Stimulated activated CD8-positive, alpha-beta memory T cell treated with anti-CD3 and anti-CD28 coated beads, Interleukin-4, amount 100 ng/mL, for 1 hour (primary cell): ENCODE measurements at places on chromosomes 16 and 17.

GRCh38 chr17:48997103-48997826, at the start of gene IGF2BP1:
IGF2BP1 (plus strand) TSS chr17:48997385; CDS start chr17:48997746, 361 bp downstream.
- DNase-seq, result no peak

DNA sequence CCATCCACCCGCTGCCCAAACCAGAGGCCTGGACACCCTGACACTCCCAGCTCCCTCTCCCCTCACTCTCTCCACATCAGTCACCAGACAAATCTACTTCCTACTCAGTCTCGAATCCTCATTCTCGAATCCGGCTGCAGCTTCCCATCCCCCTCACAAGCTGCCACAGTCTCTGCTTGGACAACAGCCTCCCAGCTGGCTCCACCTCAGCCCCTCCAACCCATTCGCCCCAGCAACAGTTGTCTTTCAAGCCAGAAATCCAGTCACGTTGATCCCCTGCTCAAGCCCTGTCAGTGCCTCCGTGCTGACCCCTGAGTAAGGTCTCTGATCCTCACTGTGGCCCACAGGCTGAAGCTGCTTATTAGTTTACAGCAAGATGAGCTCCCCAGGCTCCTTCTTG, 44.2 kb upstream of the MTSS2 start:
- DNase-seq, result no peak

DNA sequence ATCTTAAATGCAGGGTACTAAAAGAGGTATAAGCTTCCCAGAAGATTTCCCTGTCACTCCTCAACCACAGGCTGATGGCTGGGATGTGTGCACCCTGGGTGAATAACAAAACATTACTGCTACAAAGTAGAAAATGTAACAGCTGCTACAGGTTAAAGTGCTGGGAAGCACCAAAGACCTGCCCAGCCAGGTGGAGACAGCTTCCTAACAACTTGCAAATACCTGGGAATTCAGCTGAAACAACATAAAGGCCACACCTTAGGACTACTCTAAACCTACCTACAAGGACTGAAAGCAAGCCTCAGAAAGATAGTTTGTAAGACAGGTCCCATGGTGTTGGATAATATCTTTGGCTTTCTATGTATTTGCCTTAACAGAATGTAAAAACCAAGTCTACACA, 118.5 kb downstream of the CEP112 start:
- no peak for DNase-seq

GRCh38 chr16:71628810-71629209, 2.8 kb downstream of the MARVELD3 start:
- DNase-seq, result no peak

DNA sequence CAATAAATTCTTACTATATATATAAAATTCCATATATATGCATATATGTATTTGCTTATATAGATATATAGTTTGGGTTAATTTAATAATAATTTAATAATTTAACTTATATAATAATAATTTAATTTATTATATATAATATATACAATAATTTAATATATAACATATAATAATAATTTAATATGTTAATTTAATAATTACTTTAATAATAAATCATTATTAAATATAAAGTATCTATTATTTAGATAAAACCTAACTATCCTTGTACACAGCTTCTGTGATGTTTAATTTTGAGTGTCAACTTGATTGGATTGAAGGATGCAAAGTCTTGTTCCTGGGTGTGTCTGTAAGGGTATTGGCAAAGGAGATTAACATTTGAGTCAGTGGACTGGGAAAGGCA, 40.6 kb upstream of the CDH13 start:
- no peak for DNase-seq

DNA sequence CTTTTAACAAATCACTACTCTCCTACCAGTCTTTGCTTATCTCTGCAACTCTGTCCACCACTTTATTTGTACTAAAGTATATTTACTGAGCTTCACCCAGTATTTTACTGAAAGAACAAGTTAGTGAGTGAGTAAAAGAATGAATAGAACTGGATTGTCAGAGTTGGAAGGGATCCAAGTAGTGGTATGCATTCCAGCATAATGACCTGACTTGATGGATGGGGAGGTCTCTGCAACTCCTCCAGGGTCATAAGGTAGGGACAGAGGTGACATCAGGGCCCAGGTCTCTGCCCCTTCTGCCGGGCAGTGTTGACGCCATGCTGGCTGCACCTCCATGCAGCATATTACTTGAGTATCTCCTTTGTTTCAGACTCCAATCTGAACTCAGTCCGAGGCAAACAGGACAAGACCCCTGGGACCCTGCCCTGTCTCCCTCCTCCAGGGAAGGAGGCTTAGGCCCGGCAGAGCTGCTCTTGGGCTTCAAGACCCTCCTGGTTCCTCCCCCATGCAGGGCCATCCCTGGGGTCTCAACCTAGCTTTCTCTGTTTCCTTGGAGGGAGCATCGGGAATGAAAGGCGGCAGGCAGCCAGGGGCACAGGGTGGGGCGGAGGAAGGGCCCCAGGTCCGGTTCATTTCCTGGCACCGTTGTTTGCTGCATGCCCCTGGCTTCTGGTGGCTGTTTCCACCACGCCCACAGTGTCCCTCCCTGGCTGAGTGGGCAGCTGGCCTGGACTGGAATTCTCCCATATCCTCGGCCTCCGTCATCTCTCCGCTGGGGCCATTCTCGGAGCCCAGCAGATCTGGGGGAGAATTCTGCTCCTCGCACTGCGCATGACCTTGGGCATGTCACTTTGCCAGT, 12.4 kb upstream of the ITGA3 start:
- no peak for DNase-seq

- no peak for DNase-seq
Measured at GRCh38 chr17:35700150-35700549, 31.3 kb upstream of the RASL10B start.

GRCh38 chr16:54657709-54658102, 273.0 kb upstream of the IRX5 start:
- DNase-seq, result no peak

DNA sequence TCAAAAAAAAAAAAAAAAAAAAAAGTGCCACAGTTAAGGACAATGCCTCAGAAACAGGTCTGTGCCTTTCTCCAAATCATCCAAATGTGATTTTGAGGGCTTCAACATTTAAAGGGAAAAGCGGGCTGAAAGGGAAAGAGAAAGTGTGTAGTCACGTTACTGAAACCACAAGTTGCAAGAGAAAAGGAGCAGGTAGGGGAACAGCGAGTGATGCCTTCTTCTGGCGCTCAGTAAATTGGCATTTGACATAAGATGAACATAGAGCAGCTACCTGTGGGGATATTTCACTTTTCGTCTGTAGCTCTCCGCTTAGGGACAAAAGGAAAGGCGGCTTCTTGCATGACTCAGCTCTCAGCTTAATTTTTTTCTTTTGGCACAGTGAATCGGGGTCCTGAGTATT, 11.1 kb downstream of the CMTM2 start:
- DNase-seq, result no peak

GRCh38 chr16:46730801-46731690, 17.1 kb downstream of the MYLK3 start:
- no peak for DNase-seq

- DNase-seq, result no peak
Measured at GRCh38 chr17:7570351-7570750, 8.6 kb downstream of the SENP3 start.

- peak; percentile 4 for DNase-seq
Measured at GRCh38 chr17:44502598-44503146, 534 bp downstream of the GPATCH8 start.

DNA sequence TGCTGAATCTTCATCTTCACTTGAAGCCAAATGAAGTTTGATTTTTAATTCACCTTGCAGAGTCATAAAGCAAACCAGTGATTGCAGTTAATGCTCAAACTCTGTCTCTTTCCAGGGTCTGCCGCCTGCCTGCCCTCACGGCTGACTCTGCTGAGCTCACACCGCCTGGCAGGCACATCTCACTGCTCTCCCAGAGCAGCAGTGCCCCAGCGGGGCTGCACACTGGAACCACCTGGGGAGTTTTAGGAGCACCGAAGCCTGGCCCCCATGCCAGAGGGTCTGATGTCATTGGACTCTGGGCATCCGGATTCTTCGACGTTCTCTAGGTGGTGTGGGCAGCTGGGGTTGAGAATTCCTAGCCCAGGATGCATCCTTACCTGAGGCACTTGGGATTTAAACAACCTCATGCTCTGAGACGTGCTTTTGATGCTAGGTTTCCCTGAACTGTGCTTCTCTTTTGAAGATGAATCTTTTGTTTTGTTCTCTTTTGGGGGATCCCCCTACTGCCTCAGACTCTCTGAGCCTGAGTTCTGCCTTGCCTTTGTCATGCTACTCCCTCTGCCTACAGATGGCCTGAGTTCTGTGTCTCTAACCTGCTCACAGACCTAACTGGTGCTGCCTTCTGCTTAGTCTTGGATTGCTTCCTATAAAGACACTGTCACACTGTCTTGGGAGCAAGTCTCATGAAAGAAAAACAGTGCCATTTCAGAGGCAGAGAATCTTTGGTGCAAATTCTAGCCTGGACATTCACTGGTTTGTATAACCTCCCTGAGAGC, 438.1 kb upstream of the CCL2 start:
- no peak for DNase-seq

GRCh38 chr16:83345846-83346640, 461.7 kb upstream of the HSBP1 start:
- DNase-seq, result no peak

DNA sequence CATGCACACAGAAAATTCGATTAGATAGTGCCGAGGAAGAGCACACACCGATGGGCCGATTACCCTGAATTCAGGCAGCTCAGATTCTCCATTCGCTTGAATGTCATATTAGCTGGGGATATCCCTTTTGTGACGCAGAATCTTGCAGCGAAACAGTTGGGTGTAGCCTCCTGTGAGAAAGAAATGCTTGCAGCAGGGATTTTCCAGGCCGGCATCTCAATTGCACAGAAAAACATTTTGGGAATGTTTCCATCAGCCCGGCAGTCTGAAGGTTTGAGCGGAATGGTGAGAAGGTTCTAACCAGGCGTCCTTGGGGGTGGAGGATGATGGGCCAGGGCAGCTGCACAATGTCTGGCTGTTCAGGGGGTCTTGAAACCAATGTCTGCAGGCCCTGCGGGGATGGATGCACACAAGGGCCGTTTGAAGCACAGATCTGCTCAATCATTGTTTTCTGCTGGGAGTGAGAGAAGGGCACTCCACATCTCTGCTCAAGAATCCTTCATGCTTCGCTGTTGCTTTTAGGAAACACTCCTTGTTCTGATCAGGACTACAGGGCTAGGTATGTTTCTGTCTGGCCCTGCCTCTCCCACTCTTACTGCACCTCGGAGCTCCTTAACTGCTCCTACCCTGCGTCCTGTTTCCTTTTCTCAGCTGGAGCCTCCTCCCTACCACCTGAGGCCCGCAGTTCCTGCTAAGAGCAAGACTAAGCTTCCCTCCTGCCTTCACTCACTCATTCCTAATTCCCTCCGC, 94.6 kb downstream of the CMIP start:
- no peak for DNase-seq

- no peak for DNase-seq
Measured at GRCh38 chr17:71033336-71033735, 864.0 kb downstream of the KCNJ2 start.
